Fibroblast of skin of abdomen (primary cell): ENCODE measurements at places on chromosomes 3 and 15.

- DNase-seq, result no peak
Measured at GRCh38 chr15:75030424-75030823, 7.0 kb downstream of the PPCDC start.

DNA sequence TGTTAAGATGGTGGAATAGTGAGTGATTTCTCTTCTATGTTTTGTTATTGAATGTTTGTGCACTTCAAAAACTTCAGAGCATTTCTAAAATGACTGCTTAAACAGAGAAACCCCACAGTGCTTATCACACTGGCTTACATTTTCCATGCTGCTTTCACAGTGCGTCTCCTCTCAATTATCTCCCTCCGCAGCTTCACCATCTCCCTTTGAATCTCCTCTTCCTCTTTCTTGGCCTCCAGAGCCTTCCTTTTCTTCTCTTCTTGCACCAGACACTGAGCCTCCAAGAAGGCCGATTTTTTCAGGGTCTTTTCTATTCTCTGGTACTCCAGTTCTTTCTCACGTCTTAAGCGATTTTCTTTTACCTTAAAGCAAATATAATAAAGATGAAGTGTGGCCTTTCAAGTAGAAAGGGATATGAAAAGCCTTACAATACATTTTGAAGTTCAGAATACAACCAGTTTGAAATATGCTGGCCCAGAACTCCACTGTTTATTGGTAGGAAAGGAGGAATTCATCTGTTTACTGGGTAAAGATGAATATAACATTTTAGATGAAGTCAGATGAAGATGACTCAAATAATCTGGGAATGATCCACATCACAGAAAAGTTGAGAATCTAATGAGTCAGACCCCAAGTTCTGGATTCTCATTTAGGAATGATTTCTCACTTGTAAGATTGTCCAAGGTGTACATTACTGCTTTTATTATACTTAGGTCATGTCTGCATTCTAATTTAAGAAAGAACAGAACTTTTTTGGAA, 21.4 kb downstream of the CCDC191 start:
- peak; percentile 29 for DNase-seq

DNA sequence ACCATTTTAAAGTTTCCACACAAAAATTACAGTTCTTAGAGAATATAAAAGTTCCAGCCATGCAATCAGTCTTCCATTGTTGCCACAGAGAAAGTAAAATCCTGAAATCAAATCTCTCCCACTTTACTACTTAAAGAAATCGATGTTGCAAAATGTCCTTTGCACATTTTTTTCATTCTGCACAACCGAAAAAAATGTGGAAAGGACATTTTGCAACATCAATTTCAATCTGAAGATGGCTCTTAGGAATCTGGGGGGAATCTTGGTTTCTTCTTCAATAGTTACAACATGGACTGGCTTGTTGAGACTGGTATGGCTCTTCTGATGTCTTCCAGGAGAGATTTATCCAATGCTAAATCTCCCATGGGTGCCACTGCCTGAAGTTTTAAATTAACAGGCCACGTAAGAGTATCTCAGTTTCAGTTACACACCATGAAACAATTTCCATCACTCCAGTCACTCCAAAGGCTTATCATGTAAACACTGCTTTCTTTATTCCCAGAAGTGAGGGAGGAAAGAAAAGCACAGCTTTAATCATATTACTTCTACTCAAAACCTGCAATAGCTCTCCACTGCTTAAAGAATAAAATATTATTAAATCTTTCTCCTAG, 55.8 kb upstream of the CTNNB1 start:
- DNase-seq, result no peak

DNA sequence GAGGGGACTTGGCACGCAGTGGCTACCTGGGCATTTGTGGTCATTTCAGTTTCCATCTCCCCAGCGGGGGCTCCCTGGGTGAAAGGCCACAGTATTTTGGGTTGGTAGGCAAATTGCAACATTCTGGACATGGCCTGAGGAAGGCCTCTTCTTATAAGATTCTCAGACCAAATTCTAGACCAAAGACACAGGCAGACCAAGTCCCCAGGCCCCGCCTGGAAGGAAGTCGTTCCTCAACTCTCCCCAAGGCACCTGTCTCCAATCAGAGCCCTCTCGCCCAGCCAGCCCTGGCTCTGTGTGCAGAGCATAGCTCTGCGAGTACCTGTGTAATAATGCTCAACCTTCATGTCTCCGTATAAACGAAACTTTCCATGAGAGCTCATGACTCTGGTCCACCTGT, 53.1 kb downstream of the GRIP2 start:
- no peak for DNase-seq
